ENCODE measurements at places on chromosomes 13 and 19.

DNA sequence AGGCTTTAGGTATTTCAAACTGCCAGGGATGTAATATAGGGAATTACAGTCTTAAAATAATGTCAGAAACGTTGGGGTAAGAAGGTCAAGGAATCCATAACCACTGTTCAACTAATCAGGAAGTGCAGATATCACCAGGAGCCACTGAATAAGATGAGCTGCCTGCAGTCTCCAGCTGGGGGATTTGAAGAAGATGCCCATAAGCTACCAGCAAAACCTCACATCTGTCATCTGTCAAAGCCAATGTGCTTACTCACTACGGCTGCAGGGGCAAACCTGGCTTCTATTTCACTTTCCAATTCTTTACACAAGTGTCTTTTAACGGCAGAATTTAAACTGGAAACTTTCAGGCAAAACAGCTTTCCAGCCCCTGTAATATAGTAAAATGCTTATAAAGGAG is 1410.1 kb upstream of the ATXN8OS start:
- no peak for DNase-seq

DNA sequence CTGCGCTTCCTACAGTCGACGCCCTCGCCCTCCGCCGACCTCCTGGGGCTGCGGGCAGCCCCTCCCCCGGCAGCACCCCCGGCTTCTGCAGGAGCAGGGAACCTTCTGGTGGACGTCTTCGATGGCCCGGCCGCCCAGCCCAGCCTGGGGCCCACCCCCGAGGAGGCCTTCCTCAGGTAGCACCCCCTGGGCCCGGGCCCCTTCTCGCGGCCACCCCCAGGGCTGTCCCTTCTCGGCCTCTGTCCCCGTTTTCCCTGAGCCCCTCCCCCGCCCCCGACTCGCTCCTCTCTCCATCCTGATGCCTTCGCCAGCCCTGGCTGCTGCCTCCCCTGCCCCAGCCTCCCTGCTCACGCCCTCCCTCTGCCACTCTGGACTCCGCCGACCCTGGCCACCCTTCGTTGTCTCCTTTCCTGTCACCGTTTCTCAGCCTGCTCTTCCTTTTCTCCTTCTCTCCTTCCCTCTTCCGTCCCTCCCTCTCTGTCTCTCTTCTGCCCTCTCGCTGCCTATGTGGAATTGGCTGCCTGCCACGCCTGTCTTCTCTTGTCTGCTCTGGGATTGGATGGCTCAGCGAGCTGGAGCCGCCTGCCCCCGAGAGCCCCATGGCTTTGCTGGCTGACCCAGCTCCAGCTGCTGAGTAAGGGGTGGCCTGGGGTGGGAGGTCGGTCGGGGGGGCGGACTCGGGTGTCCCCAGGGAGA is 11.0 kb downstream of the FUZ start:
- peak; percentile 67 for DNase-seq

DNA sequence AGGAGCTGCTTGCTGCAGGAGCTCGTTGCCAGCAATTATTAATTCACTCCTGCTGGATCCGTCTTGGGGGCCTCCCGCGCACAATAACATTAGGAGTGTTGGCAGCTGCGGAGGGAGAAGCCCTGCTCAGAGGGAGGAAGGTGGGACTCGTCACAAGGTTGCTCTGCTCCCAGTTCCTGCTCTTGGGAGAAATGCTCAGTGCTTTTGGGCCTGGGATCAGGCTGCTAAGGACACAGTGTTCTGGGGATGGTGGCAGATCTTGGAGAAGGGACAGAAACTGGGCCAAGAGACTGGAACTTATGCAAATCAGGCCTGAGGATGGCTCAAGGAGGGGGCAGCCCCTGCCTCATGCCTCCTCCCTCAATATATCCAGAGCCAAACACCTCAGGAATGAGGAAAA is 78.9 kb upstream of the OLFM4 start:
- no peak for DNase-seq

GRCh38 chr13:52780611-52781010 is 41.0 kb upstream of the CNMD start:
- no peak for DNase-seq

GRCh38 chr13:110944121-110944967 is 29.5 kb upstream of the ANKRD10 start:
- DNase-seq, result peak; percentile 91

DNA sequence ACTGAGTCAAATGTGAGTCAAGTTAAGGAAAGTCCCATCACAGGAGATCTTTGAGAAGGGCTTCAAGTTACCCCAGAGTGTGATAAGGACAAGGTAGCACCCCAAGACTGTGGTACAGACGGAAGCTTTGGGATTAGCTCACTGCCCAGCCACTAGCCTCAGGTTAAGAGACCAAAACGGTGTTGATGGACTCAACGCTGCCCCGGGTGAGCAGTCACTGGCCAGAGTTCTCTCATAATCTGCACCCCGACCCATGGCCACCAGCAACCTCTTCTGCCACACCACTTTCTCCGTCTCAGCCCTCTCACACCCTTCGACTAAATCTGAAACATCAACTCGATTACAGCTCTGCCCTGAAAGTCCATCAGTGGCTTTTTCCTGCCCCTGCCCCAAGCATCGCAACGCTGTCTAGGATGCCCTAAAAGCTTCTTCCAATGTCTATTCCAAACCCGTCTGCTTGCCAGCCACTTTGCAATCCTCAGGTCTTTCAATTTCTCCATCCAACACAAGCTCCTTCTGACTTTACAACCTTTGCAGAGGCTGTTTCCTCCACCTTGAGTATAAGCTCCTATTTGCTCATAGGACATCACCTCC is 5.6 kb downstream of the HNRNPL start:
- no peak for DNase-seq

GRCh38 chr19:55484593-55485438 is at the start of gene NAT14:
NAT14 (plus strand) TSS chr19:55485188; CDS start chr19:55485709, 521 bp downstream.
- peak; percentile 44 for DNase-seq

DNA sequence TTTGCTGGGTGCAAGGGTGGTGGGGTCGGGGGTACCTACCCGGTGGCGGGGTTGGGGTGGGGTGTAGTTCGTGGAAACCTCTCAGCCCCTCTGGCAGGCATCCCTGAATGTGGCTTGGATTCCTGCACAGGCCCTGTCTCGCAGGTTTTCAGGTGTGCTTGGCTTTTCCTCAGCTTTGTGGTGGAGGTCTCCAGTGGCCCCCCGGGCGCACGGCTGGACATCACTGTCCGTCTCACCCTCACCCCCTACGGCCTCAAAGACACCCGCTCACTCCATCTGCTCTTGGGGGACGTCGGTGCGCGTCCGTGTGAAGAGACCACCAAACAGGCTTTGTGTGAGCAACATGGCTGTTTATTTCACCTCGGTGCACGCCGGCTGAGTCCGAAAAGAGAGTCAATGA is 44.3 kb downstream of the ZNF146 start:
- no peak for DNase-seq

DNA sequence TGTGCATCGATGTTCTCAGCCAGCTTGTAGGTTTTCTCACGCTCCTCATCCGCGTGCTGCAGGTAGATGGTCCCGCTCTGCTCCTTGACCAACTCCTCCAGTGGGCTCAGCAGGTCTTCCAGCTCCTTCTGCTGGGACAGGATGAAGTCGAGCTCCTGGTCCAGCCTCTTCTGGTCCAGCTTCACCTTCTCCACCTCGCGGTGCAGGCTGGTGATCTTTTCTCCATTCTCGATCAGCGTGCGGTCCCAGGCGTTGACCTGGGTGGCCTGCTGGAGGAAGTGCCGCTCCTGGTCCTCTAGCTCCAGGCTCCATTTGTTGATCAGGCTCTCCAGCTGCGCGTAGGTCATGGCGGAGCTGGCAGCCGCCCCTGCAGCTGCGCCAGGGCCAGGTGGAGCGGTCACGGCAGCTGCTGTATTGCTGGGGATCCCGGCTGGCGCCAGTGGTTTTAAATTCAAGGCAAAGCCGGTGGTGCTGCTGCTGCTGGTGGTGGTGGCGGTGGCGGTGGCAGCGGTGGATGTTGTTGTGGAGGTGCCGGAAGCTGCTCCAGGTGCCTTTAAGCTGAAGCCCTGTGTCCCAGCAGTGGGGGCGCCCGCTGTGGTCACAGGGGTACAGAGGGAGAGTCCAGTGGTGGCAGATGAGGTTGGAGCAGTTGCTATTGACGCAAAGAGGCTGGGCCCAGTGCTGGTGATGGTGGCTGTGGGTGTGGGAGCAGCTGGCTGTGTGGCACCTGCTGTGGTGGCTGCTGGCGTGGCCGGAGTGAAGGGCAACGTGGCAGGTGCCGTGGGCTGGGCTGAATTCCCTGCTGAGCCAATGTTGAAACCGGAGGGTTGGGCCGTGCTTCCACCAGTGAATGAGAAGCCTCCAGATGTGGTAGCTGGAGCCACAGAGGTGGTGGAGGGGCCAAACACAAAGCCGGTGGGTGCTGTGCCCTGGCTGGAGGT is 12.1 kb upstream of the IL4I1 start:
- DNase-seq, result no peak

DNA sequence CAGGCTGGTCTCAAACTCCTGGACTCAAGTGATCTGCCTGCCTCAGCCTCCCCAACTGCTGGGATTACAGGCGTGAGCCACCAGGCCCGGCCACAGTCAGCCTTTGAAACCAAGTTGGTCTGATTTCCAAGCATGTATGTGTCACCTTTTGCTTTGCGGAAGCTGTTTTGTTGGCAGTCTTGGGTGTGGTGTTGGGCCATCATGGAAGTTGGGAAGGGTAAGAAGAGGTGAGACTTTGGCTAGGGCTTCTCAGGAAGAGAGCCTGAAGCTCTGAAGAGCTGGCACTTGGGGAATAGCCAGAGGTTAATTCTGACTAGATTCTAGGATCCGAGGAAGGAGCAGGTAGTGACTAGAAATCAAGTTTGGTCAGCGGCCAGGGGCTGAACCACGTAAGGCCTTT is 2.8 kb downstream of the RSPH6A start:
- no peak for DNase-seq

DNA sequence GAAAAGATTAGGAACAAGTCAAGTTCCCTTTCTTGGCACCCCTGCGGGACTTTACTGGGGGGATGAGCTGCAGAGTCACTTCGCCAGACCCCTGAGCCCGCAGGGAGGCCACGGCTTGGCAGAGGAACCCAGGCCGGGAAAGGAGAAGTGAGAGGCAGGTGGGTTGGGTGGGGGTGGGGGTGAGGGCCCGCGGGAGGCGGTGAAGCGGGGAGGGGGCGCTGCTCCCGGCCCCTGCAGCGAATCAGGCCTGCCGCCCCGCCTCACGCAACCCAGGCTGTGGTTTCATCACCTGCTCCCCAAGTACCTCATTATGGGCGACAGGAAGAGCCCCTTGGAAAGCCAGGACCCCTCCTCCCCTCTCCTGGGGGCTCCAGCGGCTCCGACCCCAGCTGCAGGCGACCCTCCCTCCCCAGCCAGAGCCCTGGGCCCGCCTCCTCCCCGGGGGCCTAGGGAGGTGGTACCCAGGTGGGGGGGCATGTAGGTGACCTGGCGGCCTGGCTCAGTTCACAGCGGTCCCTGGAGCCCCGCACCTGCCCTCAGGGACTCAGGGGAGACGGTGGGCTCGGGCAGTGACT is 9.5 kb downstream of the MEF2B start:
- no peak for DNase-seq

DNA sequence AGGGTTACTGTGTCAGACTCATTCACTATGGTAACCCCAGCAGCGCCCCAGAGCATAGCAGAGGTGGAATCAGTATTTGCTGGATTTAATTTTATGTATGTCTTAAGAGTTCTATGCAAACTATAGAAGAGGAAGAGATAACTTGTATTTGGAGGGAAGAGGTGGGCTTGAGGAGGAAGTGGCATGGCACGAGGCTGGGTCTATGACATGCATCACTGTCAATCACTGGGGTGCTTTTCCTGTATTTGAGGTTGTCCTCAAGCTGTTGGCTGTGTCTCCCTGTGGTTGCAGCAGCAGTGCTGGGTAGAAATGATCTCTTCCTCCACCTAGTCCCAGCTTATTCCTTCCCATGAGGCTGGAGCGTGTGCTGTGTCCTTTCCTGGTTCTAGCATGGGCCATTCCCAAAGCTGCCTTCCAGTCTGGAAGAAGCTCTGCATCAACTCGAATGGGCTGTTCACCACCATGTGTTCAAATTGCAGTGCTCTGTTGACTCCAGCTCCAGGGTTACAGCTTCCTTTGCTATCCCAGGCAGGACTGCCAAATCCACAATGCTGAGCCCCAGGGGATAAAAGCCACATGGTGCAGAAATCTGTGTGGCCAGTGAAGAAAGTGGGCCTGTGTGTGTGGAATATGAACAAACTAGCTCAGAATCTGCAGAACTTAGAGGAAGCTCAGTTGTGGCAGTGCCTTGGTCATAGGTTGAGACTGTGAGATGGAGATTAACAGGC is 73.1 kb upstream of the MTIF3 start:
- no peak for DNase-seq

DNA sequence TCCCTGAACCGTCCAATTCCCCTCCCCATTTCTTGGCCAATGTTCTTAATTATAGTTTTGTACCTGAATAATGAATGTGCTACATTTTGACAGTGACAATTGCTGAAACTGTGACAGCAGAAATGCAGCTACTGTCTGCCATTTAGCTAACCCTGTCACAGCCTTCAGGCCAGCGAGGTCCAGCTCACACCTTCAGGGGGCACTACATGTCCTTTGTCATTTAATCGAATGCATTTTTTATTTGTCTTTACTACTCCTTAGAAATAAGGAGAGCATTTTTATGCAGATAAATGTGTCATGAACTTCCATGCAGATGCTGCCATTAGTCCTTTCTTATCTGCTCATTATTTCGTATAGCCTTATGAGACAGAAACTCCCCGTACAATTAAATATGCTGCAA is 159.9 kb downstream of the MZT1 start:
- DNase-seq, result no peak

- no peak for DNase-seq
Measured at GRCh38 chr19:2793126-2793525, 7.8 kb downstream of the THOP1 start.

DNA sequence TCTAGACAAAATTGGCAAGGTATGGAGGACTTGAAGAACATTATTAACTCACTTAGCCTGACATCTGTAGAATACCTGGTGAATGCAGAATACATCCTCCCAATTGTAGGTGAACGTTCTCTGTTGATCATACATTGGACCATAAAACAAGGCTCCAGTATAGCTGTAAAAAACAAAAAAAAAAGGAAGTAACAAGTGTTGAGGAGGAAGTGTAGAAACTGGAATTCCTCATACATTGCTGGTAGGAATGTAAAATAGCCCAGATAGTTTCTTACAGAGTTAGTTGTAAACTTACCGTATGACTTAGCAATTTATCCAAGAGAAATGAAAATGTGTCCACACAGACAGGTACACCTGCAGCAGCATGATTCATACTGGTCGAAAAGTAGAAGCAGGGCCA is 44.8 kb downstream of the TSSK6 start:
- DNase-seq, result no peak

- DNase-seq, result no peak
Measured at GRCh38 chr19:58022283-58022660, 11.6 kb upstream of the ZSCAN1 start.

- DNase-seq, result no peak
Measured at GRCh38 chr13:76016799-76017400, 380.8 kb downstream of the LMO7 start.

- no peak for DNase-seq
Measured at GRCh38 chr19:2665103-2665502, 37.4 kb downstream of the GNG7 start.

- no peak for DNase-seq
Measured at GRCh38 chr19:49180659-49181058, 23.1 kb downstream of the TRPM4 start.

- DNase-seq, result no peak
Measured at GRCh38 chr13:24207841-24208667, 47.5 kb downstream of the SPATA13 start.
